Osteocyte (in vitro differentiated cells): ENCODE measurements at places on chromosomes 4 and X. TPM values are rescaled to one million over a fixed set of nuclear protein-coding genes. Genes with fewer than 3 reads are reported as not detected.

Gene PHOX2B
- not detected in 2 replicates for total RNA-seq

Gene SMIM10L2A
- 0.21 and 0.32 TPM in 2 replicates for total RNA-seq

Gene SPANXA2
- total RNA-seq: not detected in 2 replicates

Gene RPS6KA6
- total RNA-seq: 2.2 and 2.3 TPM in 2 replicates

Gene SYNPO2
- total RNA-seq: 3.2 and 4.1 TPM in 2 replicates

Gene MXD4
- total RNA-seq: 74.9 and 81.5 TPM in 2 replicates

DNA sequence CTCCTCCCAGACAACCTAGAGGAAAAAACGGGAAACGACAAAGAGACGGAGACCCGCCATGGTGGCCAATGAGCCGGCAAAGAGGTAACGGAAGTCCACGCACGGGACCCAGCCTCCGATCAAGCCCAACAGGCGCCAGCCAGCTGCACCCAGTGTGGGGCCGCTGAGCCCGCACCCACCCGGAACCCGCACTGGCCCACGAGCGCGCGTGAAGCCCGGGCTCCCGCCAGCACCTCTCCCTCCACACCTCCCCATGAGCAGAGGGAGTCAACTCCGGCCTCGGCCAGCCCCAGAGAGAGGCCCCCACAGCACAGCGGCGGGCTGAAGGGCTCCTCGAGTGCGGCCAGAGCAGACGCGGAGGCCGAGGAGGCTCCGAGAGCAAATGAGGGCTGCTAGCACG lies 14.6 kb upstream of the FMR1 start:
- H3K4me3 ChIP-seq: no peak overlapping the region
- H3K4me1 ChIP-seq: peaks cover 66% of the 10 kb centered on the region

- no peak overlapping the region for H3K4me3 ChIP-seq
- peaks cover 8% of the 10 kb centered on the region for H3K4me1 ChIP-seq
- no peaks in the 10 kb centered on the region for H3K36me3 ChIP-seq
Measured at GRCh38 chrX:1167918-1168481, 44.4 kb downstream of the CRLF2 start.

GRCh38 chrX:132266583-132267355 lies 47.5 kb upstream of the RAP2C start:
- H3K4me1 ChIP-seq: peaks cover 15% of the 10 kb centered on the region
- DNase-seq: no peak
- H3K27me3 ChIP-seq: no peaks in the 10 kb centered on the region

- DNase-seq: no peak
- H3K36me3 ChIP-seq: peaks cover 6% of the 10 kb centered on the region
- H3K4me1 ChIP-seq: peaks cover 23% of the 10 kb centered on the region
Measured at GRCh38 chr4:2322841-2323240, 60.9 kb upstream of the MXD4 start.

DNA sequence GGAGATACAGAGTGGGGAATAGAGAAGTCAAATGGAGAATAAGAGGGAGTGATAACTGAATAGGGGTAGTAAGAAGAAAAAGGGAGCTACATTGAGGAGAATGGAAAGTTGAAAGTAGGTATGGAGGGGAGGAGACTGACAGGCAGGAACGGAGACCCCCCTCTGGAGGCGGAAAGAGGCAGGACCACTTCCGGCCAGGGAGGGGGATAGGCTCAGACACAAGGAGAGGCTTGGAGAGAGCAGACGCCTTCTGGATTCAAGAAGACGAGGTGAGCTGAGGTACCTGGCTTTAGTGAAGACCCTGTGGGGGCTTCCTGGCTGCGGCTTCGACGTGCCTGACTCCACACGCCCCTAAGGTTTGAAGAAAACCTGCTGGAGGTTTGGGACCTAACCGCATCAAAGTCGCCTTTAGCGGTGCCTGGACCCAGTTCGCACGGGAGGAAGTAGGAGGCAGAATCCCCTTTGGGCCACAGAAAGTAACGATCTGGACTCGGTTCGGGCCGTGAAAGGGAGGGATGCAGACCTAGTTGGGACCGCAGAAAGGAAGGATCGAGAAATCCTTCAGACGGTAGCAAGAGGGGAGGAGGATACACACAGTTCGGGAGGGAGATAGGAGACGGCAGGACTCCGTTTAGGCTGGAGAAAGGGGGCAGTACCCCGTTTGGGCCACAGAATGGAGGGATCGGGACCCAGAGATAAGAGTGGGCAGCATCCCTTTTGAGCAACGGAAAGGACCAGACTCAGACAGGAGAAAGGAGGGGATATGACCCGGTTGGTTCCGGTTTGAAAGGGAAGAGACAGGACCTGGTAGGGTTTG lies at the start of gene TRO:
Gene TRO (plus strand): TSS at position 215 of the 817 bp plus-strand sequence. CDS start 1,423 bp downstream, outside the sequence.
- peaks cover 2% of the 10 kb centered on the region for H3K27me3 ChIP-seq
- H3K4me1 ChIP-seq: peaks cover 2% of the 10 kb centered on the region
- H3K4me3 ChIP-seq: peak within 1 kb of the TSS; percentile 89
- H3K27ac ChIP-seq: peak within 1 kb of the TSS; percentile 87

DNA sequence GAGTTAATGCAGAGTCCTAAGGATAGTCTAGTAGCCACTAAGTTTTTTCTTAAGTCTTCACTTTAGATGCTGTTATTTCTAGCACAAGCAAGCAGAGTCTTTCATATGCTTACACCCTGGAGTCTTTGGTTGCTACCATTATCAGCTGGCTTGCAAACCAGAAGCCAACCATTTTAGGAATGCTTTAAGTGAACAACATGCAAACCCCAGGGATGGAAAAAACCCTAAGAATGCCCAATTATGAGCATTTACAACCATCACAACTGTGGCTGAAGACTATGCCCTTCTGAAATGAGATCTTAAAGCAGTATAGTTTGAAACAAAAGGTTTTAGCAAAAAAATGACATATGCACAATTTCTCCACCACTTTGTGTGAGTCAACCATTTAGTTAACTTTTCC lies 6.6 kb downstream of the MID1IP1 start:
- H3K36me3 ChIP-seq: peaks cover 2% of the 10 kb centered on the region
- no peaks in the 10 kb centered on the region for H3K27me3 ChIP-seq
- H3K27ac ChIP-seq: no peak overlapping the region
- H3K4me3 ChIP-seq: no peak overlapping the region
- DNase-seq: no peak

DNA sequence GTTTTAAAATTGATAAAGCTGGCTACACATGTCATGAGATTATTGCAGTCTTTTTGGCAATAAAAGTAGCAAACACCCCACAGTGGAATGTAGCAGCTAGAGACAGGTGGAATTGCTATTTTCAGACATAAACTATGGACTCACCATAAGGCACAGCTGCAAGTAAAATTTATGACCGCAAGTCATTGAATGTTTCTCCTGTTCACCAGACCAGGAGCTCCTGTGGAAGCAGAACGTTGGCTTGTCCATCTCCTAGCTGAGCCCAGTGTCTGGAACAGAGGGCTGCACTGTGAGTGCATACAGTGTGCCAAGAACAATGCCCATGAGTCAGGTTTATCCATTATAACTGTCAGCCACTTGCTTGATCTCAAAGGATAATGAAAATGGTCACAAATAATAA lies 538.2 kb downstream of the INPP4B start:
- no peak overlapping the region for H3K27ac ChIP-seq
- DNase-seq: no peak
- peaks cover under 1% of the 10 kb centered on the region for H3K36me3 ChIP-seq
- peaks cover 2% of the 10 kb centered on the region for H3K4me1 ChIP-seq

DNA sequence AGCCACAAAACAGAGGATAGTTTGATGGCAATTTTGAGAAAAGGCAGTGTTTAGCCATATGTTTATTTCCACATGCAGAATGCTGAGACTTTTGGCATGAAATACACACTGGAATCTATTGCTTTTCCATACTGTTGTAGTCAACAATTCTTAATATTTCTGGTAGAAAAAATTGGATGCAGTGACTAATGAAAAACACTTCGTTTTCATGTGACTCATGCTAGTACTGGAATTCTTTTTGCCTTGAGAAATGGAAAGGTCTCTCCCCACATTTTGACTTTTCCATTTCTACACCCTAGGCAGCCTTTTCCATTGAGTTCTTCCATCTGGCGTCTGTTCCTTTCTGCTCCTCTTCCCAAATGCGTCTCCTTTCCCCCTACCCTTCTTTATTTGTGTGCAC lies 425.2 kb upstream of the FTHL17 start:
- H3K36me3 ChIP-seq: no peaks in the 10 kb centered on the region
- no peak overlapping the region for H3K4me3 ChIP-seq
- H3K27ac ChIP-seq: peak overlapping the region; percentile 88
- peaks cover 53% of the 10 kb centered on the region for H3K4me1 ChIP-seq
- DNase-seq: no peak
- no peaks in the 10 kb centered on the region for H3K27me3 ChIP-seq

GRCh38 chr4:37232315-37232714 lies 12.2 kb upstream of the NWD2 start:
- no peak for DNase-seq
- H3K27ac ChIP-seq: no peak overlapping the region
- H3K4me1 ChIP-seq: no peaks in the 10 kb centered on the region
- H3K36me3 ChIP-seq: no peaks in the 10 kb centered on the region
- H3K4me3 ChIP-seq: no peak overlapping the region

DNA sequence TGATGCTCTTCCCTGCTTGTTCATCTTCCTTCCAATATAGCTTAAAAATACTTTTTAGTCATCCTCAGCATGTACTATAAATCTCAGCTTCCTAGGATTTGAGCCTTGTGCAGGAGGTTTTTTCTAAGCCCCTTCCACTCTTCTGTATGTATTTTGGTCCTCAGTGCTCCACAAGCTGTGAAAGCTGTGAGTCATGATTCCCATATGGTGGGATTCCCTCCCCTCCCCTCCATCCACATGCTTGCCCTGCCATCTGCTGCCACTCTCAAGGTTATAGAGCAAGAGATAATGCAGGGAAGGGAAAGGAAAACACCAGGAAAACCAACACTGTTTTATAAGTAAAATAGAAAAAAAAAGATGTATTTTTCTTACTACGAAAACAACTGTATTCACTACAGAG lies 58.5 kb upstream of the AP1S2 start:
- H3K4me1 ChIP-seq: peaks cover 2% of the 10 kb centered on the region
- H3K27me3 ChIP-seq: peaks cover 21% of the 10 kb centered on the region
- no peak overlapping the region for H3K27ac ChIP-seq
- no peaks in the 10 kb centered on the region for H3K36me3 ChIP-seq
- H3K4me3 ChIP-seq: no peak overlapping the region
- DNase-seq: no peak

DNA sequence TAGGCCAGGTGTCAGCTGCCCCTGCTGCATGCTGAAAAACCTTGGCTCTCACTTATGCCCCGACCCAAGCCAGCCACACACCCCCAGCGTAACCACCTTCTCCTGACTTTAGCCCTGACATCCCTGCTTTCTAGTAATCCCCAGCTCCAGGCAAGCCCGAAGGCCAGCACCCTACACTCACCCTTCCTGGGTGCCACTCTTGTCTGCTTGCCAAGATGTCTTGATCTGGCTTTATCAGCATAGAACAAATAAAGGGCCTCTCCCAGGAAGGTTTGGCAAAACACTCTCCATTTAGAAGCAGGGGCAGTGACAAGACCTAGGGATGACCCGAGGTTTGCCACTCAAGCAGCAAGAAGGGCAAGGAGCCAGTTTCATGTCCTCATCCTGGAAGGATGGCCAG lies 6.8 kb upstream of the MAP9 start:
- H3K4me1 ChIP-seq: no peaks in the 10 kb centered on the region
- no peak overlapping the region for H3K4me3 ChIP-seq
- H3K36me3 ChIP-seq: no peaks in the 10 kb centered on the region
- H3K27me3 ChIP-seq: peaks cover 16% of the 10 kb centered on the region

GRCh38 chr4:67809502-67809901 lies 55.3 kb upstream of the GNRHR start:
- no peak overlapping the region for H3K27ac ChIP-seq
- H3K4me1 ChIP-seq: no peaks in the 10 kb centered on the region
- DNase-seq: peak; percentile 76
- no peaks in the 10 kb centered on the region for H3K27me3 ChIP-seq
- H3K4me3 ChIP-seq: no peak overlapping the region

DNA sequence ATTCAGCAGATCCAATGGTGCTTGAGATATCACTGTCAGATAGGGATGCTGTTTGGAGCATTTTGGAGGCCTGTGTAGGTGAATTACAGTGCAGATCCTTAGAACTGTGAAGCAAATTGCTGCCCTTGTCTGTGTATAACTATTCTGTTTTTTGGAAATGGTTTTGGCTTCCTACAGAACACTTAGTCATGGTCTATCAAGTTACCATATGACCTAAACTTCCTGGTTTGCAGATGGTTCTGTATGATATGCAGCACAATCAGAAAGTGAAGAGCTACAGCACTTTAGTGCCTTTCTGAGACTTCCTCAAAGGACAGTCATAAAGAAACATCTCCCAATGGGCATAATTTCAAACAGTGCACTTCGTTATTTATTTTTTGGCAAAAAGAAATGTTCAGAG lies 688.6 kb downstream of the SH3BGRL start:
- no peaks in the 10 kb centered on the region for H3K36me3 ChIP-seq
- no peak overlapping the region for H3K27ac ChIP-seq
- H3K27me3 ChIP-seq: no peaks in the 10 kb centered on the region
- no peak for DNase-seq

GRCh38 chr4:156998500-156999174 lies 27.0 kb upstream of the PDGFC start:
- no peaks in the 10 kb centered on the region for H3K27me3 ChIP-seq
- no peak overlapping the region for H3K4me3 ChIP-seq
- H3K36me3 ChIP-seq: peaks cover 5% of the 10 kb centered on the region
- peaks cover 35% of the 10 kb centered on the region for H3K4me1 ChIP-seq
- no peak for DNase-seq
- peak overlapping the region; percentile 84 for H3K27ac ChIP-seq

GRCh38 chr4:112979881-112980421 lies 69.5 kb upstream of the ANK2 start:
- no peak overlapping the region for H3K4me3 ChIP-seq
- H3K36me3 ChIP-seq: no peaks in the 10 kb centered on the region
- no peak overlapping the region for H3K27ac ChIP-seq
- no peak for DNase-seq

- no peaks in the 10 kb centered on the region for H3K36me3 ChIP-seq
- no peak overlapping the region for H3K4me3 ChIP-seq
- H3K27ac ChIP-seq: no peak overlapping the region
- H3K27me3 ChIP-seq: no peaks in the 10 kb centered on the region
- no peak for DNase-seq
Measured at GRCh38 chr4:126991965-126992364, 640.8 kb upstream of the INTU start.

- H3K27me3 ChIP-seq: peaks cover 5% of the 10 kb centered on the region
- no peaks in the 10 kb centered on the region for H3K4me1 ChIP-seq
- no peak for DNase-seq
Measured at GRCh38 chrX:154135458-154136229, 8.4 kb upstream of the OPN1LW start.

DNA sequence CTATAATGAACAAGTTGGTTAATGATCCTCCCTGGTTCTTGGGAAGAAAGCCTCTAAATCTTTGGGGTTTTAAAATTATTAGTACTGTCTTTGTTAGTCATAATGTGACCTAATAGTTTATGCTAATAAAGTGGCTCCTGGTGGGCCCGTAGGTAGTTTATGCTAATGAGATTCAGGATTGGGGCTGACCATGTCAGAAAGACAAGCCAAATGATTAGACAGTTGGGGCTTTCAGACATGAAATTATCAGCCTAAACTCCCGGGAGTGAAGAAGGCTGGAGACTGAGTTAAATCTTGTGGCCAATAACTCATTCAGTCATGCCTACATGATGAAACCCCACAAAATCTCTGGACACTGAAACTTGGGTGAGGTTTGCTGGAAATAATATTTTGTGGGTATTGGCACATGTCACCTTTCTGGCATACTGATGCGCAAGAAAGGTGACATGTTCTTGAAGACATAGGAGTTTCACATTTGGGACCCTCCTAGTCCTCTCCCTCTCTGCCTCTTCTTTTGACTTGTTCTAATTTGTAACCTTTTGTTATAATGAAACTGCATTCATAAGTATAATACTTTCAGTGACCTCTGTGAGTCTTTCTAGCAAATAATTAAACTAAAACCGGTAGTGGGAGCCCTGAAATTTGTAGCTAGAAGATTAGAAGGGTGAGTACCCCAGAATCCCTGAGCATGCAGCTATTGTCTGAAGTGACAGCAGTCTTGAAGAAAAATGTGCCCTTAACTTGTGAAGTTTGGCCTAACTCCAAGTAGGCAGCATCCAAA lies 196.8 kb upstream of the FSTL5 start:
- H3K27me3 ChIP-seq: no peaks in the 10 kb centered on the region
- H3K27ac ChIP-seq: no peak overlapping the region
- no peak for DNase-seq
- H3K4me3 ChIP-seq: no peak overlapping the region
